ENCODE measurements at places on chromosomes 4 and X. TPM values are rescaled to one million over a fixed set of nuclear protein-coding genes. Genes with fewer than 3 reads are reported as not detected.

GRCh38 chrX:15864023-15864422 is 9.4 kb upstream of the AP1S2 start:
- no peak for DNase-seq

The CT45A3 gene
- not detected for total RNA-seq

The MAGEA4 gene
- not detected for total RNA-seq

DNA sequence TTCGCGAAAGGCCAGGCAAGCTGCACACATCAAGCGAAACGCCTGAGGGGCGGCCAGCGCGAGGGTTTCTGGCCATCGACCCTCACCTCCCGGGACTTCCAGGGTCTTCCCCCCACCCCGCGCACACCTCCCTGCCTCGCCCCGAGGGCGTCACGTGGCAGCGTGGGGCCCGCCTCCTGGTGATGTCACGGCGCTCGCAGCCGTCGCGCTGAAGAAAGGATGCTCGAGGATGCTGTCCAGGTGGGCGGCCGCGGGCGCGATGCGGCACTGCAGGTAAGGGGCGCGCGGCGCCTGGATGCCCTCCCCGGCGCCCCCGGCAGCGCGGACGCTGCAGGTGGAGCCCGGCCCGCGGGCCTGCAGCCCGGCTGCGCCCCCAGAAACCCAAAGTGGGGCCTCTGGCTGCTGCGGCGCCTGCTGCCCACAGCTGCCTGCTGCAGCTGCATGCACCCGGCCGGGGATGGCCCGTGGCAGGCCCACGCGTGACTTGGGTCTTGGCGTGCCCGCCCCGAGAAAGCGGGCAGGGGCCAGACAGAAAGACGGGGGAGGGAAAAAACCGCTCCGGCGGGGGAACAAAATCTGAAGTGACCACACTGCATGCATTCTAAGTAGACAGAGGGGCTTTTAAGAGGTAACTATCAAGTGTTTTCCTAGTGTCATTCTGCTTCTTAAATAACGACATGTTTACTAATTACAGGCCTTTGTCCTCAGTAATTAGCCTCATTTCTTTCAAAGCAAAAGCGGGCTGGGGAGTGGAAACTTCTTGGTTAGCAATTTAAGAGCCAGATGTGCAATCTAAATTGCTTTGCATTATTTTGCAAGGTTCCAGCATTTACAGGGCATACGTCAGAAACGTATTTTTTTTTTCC is 1.7 kb downstream of the CLCN4 start:
- DNase-seq: peak; percentile 30

- DNase-seq: no peak
These were observed 101.2 kb downstream of the FAM13A start for GRCh38 chr4:88955580-88956380.

The TMEM184C gene
- total RNA-seq: 23.2 TPM

DNA sequence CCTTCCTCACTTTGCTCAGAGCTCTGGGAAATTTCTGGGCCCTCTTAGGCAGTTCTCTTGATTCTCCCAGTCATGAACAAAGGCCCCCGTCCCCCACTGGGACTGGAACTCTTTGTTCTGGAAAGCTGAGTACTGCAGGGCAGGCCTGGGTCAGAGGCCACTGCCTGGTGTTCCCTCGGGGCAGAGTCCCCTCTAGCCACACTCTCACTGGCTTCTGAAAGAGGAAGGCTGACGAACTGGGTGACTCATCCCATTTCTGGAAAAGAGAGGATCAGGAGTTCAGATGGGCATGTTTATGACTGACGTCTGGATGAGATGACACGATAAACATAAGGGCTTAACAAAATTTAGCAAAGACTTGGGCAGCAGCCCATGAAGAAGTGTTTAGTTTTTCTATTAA is 47.7 kb downstream of the DDX3X start:
- DNase-seq: peak; percentile 72

DNA sequence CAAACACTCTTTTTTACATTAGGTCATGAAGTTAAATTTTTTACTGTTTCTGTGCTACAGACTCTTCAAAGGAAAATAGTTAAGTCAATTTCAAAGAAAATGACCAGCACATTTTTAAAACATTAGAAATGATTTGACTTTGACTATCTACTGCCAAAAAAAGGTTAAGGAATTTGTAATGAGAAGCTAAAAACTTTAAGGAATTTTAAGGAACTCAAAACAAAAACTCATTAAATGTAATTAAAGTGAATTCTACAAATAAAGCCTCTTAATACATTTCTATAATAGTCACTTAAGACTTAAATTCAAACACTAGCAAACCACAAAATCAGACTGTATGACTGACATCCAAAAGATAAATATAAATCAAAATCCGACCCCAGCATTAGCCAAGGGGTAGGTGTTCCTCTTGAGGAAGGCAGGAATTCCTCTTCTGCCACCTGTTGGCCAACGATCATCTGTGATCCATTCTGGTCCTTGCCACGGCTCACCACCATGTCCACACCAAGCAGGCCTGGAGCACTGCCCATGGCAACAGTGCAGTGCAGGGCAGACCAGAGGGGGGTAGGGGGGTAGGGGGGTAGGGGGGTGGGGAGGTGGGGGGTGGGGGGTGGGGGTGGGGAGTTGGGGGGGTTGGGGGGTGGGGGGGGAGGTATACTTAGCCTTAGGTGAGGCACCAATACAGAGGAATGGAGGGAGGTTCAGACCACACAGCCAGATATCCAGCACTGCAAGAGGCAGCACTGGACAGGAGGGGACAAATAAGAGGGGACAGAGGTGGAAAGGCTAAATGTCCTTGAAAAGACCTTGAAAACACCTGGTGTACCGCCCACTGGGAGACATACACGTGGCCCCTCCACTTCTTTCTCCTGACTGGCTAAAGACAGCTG is 287.4 kb downstream of the CHIC1 start:
- DNase-seq: no peak

- DNase-seq: no peak
These were observed 3.8 kb downstream of the GABRE start for GRCh38 chrX:151970661-151971060.

DNA sequence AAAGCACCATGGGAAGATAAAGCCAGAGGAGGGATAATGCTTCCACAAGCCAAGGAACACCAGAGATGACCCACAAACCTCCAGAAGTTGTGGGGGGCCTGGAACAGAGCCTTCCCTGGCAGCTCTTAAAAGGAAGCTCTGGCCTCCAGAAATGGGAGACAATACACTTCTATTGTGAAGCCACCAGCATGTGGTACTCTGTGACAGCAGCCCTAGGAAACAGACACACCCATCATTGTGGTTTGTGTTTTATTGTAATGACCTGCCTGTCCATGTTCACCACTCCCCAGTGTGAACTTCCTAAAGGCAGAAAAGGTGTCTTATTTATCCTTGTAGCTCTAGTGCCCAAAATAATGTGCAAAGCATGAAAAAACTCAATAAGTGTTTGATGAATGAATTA is 264.1 kb upstream of the GATB start:
- no peak for DNase-seq

- DNase-seq: no peak
These were observed 34.1 kb downstream of the EXOC1 start for GRCh38 chr4:55887594-55887993.

DNA sequence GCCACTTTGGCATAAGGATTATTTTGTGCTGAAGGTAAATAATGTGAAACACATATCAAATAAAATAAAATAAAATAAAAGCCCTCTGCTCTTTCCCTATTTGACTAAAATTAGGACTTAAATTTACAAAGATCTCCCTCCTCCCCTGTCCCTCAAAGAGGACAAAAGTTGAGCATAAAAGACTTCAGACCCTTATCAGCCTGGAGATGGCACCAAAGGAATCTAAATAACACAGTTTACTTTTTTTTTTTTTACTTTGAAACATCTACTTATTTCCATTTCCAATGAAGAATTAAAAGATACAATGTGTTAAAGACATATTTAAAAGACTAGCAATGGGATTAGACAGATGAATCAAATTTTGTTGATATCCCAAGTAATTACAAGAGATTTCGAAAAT is 89.7 kb downstream of the EPHA5 start:
- DNase-seq: no peak

- no peak for DNase-seq
These were observed 58.9 kb upstream of the NXF3 start for GRCh38 chrX:103151799-103152198.

The PABPC1L2B gene
- not detected for total RNA-seq

GRCh38 chrX:39730662-39731329 is 367.0 kb downstream of the BCOR start:
- DNase-seq: peak; percentile 79

The GAGE2A gene
- total RNA-seq: not detected

DNA sequence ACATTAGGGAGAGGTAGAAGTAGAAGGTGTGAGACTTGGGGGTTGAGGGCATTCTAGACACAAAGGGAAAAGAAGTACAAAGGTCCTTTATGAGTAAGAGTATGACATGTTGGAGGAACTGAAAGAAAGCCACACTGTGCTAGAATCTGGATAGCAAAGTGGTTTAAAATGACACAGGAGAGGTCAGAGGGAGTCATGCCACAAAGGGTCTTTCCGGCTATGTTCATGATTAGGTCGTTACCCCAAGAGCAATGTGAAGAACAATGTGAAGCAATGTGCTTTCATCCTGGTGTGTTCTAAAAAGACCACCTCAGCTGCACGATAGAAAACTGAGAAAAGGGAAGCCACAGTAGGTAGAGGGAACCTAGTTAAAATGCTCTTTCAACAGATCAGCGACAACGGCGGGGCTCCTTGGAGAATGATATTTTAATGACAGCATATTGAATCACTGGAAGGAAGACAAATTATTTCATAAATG is 29.2 kb downstream of the SMIM14 start:
- DNase-seq: no peak

The MAGEA9B gene
- total RNA-seq: not detected

DNA sequence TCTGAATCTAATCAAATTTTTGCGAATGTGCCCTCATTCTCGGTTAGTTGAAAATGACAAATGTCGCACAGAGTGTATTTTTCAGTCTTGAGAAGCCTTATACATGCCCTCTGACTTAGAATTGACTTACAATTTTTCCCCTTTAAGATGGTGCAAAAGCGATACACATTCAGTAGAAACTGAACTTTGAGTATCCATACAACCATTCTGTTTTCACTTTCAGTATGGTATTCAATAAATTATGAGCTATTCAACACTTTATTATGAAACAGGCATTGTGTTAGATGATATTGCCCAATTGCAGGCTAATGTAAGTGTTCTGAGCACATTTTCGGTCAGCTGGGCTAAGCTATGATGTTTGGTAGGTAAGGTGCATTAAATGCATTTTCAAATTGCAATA is 43.4 kb downstream of the SLC9A7 start:
- no peak for DNase-seq

DNA sequence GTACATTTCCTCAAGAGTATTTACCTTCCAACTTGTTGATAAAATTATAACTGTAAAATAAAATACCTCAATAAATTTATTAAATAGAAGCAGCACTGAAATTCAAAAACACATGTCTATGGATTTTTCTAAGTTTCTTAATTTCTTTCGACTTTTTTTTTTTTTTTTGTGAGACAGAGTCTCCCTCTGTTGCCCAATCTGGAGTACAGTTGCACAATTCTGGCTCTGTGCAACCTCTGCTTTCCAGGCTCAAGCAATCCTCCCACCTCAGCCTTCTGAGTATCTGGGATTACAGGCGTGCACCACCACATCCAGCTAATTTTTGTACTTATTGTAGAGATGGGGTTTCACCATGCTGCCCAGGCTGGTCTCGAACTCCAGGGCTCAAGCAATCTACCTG is 79.8 kb downstream of the IQCM start:
- DNase-seq: no peak

DNA sequence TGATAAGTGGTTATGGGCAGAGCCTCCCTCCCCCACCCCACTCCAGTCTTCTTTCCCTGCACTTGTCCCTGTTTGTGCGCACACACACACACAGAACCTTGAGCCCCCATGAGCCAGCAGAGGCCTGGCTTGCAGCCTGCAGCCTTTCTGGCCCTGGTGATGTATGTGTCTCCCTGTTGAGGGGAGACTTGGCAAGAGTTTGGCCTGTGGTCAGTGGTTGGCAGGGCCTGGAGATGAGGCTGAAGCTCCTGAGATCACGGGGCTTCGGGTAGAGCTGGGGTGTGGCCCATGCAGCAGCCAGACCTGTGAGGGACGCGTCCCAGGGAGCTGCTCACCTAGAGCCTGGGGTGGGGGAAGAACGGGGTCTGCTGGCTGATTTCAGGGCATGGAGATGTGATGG is 2.3 kb downstream of the GPR173 start:
- DNase-seq: no peak

GRCh38 chr4:30854531-30854930 is 134.4 kb downstream of the PCDH7 start:
- DNase-seq: no peak

The LNX1 gene
- total RNA-seq: 4.0 TPM

GRCh38 chr4:185936650-185937376 is 124.8 kb upstream of the SORBS2 start:
- DNase-seq: no peak

The NUP62CL gene
- total RNA-seq: not detected

DNA sequence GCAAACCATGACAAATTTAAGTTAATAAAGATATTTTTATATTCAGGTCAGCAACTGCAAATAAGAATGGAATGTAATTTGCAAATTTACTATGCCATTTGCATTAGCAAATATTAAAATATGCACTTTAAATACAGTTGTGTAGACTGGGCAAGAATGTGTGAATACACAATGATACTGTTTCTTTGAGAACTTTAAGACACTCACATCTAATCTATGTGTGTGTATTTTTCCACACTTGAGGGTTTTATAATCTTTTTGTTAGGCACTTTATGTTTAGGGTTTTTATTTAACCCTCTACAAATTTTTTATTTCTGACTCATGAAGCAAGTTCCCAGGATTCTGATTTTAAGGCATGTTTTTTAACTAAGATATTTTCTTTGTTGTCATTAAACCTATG is 23.9 kb upstream of the NDNF start:
- DNase-seq: no peak

DNA sequence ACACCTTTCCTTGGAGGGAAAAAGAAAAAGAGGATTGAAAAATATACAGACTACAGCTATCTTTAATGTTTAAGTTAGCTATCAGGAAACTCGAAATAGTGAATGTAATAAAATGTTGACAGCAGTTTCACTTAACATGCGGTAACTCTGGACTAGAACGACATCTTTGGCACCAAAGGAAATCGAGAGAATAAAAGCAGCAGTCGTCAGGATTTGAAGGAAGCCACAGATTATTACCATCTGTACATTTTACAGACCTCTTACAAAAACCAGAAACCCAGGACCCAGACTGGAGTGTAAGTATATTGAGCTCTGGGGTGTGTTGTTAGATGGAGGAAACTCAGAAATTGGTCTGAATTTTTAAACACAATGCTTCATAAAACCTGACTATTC is 51.6 kb upstream of the STOX2 start:
- no peak for DNase-seq

- DNase-seq: no peak
These were observed 225.1 kb upstream of the GPC4 start for GRCh38 chrX:133640161-133641015.

DNA sequence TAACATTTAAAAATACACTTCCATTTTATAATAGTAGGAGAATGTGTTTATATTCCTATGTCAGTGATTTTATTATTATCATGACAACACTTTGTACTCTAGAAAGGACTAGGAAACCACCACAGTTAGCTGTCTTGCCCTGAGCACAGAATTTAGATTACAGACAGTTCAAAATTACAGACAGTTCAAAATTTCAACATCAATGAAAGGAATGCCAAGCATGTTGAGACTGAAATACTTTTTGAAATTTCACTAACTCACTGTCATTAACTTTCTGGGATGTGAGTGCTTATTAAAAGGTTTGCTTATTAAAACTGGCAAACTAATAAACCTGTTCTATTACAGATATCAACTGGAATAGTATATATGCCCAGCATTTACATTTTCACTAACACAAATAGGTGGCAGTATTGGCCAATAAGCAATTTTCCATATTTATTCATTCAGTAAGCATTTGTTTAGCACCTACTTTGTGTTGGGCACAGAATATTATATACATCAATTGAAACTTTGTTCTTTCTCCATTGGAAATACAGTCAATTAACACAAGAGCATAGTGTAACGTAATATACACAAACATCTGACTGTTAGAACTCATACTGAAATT is 179.4 kb downstream of the FBXW7 start:
- DNase-seq: no peak

Measured in dermis microvascular lymphatic vessel endothelial cell (primary cell).